ENCODE measurements at places on chromosomes 7 and 10. TPM values are rescaled to one million over a fixed set of nuclear protein-coding genes. Genes with fewer than 3 reads are reported as not detected.

GRCh38 chr10:100872034-100872791 is 40.5 kb upstream of the SLF2 start:
- H3K4me3 ChIP-seq, result no peak overlapping the region
- no peaks in the 10 kb centered on the region for H3K36me3 ChIP-seq
- H3K4me1 ChIP-seq, result no peaks in the 10 kb centered on the region

DNA sequence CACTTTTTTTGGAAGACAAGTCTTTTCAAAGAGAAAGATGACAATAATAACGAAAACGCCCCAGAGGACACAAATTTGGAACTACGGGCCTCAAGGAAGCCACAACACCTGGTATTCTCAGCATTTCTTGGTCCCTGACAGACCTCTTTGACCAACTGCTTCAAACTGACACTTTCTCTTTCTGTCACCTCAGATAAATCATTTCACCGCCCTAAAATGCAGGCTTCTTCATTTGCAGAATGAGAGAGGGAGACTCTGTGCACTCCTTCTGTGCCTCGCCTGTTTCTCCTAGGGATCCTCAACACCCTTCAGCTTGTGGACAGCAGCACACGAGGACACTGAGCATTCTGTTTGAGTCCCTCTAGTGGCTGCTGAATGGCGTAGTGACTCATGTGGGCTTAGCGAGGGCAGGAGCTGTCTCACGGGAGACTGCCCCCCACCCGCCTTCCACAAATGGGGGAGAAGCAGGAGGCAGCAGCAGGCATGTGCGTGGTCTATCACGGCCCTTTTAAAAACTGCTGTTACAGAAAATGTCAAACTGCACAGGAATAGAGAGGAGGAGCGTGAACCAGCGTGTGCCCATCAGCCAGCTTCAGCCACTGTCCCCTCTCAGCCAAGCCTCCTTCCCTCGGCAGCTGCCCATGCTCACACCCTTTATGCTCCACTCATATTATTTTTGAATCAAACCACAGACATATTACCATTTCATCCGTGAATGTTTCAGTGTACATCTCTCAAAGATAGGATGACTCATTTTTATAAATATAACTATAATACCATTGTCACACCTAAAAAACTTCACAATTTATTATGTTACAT is 41.4 kb downstream of the GSDME start:
- no peaks in the 10 kb centered on the region for H3K4me1 ChIP-seq
- no peak for DNase-seq
- H3K36me3 ChIP-seq, result no peaks in the 10 kb centered on the region
- H3K27ac ChIP-seq, result no peak overlapping the region
- H3K27me3 ChIP-seq, result no peaks in the 10 kb centered on the region

GRCh38 chr7:818031-818699 is 14.1 kb upstream of the SUN1 start:
- peaks cover 4% of the 10 kb centered on the region for H3K36me3 ChIP-seq
- peaks cover 48% of the 10 kb centered on the region for H3K4me1 ChIP-seq
- H3K27ac ChIP-seq, result no peak overlapping the region
- peak overlapping the region; percentile 14 for H3K4me3 ChIP-seq

- no peak overlapping the region for H3K4me3 ChIP-seq
- H3K27me3 ChIP-seq, result no peaks in the 10 kb centered on the region
- DNase-seq, result no peak
These were observed 169.7 kb upstream of the RHEB start for GRCh38 chr7:151689196-151689971.

DNA sequence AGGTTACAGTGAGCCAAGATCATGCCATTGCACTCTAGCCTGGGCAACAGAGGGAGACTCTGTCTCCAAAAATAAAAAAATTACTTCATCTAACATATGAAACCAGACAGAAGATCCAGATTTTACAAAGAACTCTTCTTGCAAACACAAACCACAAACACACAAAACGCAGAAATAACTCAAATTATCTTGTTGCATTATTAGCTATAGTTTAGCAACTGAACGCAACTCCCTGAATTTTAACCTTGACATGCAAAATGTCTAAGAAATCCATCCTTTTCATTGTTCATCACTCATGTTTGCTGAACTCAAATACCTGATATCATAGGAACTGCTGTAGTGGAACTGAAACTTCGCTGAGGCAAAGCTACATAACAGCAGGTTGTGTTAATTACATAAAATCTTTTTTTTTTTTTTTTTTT is 64.1 kb downstream of the MICU1 start:
- H3K4me1 ChIP-seq, result peaks cover 6% of the 10 kb centered on the region
- no peak overlapping the region for H3K4me3 ChIP-seq
- H3K27ac ChIP-seq, result no peak overlapping the region
- H3K27me3 ChIP-seq, result no peaks in the 10 kb centered on the region
- H3K36me3 ChIP-seq, result peaks cover 16% of the 10 kb centered on the region
- no peak for DNase-seq

WDR11 gene
- total RNA-seq, result 54.6 TPM

DNA sequence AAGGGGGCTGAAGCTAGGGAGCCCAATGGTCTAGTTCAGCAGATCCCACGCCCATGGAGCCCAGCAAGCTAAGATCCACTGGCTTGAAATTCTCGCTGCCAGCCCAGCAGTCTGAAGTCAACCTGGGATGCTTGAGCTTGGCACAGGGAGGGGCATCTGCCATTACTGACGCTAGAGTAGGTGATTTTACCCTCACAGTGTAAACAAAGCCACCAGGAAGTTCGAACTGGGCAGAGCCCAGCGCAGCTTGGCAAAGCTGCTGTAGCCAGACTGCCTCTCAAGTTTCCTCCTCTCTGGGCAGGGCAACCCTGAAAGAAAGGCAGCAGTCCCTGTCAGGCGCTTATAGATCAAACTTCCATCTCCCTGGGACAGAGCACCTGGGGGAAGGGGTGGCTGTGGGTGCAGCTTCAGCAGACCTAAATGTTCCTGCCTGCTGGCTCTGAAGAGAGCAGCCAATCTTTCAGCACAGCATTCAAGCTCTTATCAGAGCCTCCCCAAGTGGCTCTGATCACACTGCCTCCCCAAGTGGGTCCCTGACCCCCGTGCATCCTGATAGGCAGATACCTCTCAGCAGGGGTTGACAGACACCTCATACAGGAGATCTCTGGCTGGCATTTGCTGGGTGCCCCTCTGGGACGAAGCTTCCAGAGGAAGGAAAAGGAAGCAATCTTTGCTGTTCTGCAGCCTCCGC is 167.8 kb downstream of the CCDC71L start:
- H3K27ac ChIP-seq, result no peak overlapping the region
- DNase-seq, result no peak
- no peaks in the 10 kb centered on the region for H3K4me1 ChIP-seq
- no peak overlapping the region for H3K4me3 ChIP-seq

GRCh38 chr10:8214587-8214986 is 160.1 kb downstream of the GATA3 start:
- no peak overlapping the region for H3K4me3 ChIP-seq
- H3K36me3 ChIP-seq, result no peaks in the 10 kb centered on the region
- no peak for DNase-seq
- H3K27ac ChIP-seq, result no peak overlapping the region

MAP3K8 gene
- 6.5 TPM for total RNA-seq

- H3K27me3 ChIP-seq, result no peaks in the 10 kb centered on the region
- DNase-seq, result no peak
- H3K36me3 ChIP-seq, result no peaks in the 10 kb centered on the region
- peak overlapping the region; percentile 32 for H3K4me3 ChIP-seq
These were observed 63.4 kb downstream of the CSGALNACT2 start for GRCh38 chr10:43201545-43202131.

DNA sequence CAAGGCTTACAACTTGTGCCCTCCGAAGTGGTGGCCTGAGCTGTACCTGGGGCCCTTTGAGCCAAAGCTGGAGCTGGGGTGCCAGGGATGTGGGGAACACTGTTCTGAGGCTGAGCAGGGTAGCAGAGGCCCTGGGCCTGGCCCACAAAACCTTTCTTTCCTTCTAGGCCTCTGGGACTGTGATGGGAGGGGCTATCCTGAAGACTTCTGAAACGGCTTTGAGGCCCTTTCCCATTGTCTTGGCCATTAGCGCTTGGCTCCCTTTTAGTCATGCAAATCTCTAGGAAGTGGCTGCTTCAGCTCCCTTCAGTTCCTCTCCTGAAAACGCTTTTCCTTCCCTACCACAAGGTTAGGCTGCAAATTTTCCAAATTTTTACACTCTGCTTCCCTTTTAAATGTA is 16.8 kb upstream of the CRYGN start:
- H3K27me3 ChIP-seq, result no peaks in the 10 kb centered on the region
- H3K4me3 ChIP-seq, result no peak overlapping the region

All from CD4-positive, alpha-beta memory T cell (primary cell).